ENCODE measurements at places on chromosomes 7 and 10.
A peak's percentile ranks its signal among the peaks of the same experiment; 100 is the strongest.

DNA sequence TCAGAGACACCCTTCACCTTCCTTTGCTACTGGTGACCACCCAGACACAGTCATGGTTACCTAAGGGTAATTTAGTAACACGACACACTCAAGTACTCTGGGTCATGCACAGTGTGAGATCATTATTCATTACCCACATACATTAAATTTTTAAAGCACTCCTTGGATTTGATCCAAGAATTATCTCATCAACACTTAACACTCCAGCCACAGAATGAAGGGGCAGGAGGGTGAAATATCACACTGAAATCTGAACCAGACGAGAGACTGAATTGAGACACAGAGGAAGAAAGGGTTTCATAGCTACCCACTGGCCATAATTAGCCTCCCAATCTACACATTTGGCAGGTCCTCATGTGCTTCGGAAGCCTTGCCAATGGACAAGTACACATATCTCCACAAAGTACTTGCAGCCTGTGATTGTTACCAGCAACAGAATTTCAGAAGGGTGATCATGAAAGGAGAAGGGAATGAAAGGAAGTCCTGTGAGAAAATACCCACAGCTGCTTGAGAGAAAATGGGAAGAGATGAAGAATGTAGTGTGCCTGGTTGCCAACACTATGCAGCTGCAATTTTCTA is 189.3 kb downstream of the POLR1F start:
- DNase-seq: no peak

DNA sequence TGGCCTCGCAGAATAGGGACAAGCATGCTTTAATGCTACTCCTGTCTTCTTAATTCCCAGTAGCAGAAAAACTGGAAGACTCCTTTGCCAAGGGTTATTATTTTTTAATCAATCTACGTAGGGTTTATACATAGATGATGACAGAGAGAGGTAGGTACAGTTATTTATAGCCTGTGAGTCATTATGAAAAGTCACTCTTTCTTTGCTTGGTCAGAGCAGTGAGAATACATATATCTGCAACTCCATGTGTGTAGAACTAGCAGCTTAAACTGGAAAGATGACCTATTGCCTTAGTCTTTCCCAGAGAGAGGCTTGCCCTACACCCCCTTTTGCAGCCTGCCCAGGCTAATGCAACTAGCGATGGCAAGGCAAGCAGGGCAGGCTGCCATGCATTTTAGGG is 1050.6 kb downstream of the NRG3 start:
- DNase-seq: peak; percentile 29

DNA sequence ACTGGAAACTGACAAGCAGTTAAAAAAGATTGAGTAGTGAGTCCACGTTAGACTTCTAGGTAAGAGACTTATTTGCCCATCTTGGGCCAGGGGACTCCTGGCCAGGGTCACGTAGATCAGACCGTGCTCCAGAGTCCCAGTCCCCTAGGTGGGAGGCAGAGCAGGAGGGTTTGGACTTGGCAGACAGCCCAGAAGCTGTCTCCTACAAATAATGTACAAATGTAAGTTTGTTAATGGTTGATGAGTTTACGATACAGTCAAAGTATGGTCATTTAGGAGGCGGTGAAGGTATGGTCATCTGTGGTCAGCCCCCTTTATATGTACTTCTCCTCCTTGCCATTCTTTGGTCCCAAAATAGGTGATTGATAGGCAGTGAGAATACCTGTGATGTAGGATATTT is 28.2 kb downstream of the INPP5F start:
- no peak for DNase-seq

- DNase-seq: peak; percentile 43
Measured at GRCh38 chr10:122113945-122114747, 125.2 kb downstream of the TACC2 start.

DNA sequence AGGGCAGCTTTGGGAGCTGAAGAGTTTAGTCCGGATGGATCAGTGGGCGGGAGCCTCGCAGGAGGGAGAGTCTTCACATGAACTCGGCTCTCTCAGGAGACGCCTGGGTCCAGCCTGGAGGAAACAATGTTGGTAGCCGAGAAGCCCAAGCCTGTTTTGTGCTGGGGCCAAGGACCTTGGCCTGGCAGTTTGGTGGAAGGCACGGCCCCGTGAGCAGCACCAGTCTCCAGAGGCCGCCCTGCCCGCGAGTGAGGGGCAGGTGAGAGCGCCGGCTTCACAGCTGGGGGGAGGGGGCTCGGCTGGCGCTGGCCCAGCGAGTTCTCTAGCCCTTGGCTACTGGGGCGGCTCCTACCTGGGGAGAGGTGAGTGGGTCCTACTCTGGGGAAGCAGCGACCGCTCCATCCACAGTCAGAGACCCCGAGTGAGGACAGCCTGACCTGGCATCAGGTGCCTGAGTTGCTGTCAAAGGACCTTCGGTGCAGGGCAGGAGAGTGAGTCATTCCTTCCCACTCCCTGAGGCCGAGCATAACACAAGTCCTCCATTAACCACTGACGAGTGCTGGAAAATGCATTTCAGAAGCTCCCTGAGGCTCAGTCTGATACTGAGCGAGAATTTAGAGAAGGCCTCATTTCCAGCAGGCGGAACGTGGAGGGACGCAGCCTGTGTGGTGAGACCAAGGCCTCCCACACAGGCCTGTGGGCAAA is 89.3 kb upstream of the DIP2C start:
- no peak for DNase-seq

DNA sequence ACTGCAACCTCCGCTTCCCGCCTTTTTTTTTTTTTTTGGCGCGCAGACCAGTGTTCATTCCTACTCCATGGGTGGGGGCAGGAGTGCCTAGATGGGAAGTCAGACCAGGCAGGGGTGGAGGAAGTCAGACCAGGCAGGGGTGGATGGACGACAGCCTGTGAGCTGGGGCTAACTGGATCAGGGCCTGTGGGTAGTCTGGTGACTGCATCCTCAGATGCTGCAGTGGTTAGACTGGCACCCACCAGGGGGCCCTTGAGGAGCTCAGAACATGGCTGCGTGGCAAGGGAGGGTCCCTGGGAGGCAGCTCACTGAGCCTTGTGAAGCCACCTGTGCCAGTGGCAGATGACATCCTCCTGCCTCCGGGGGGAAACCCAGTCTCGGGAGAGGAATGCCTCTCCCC is 35.1 kb downstream of the RCC1L start:
- no peak for DNase-seq

DNA sequence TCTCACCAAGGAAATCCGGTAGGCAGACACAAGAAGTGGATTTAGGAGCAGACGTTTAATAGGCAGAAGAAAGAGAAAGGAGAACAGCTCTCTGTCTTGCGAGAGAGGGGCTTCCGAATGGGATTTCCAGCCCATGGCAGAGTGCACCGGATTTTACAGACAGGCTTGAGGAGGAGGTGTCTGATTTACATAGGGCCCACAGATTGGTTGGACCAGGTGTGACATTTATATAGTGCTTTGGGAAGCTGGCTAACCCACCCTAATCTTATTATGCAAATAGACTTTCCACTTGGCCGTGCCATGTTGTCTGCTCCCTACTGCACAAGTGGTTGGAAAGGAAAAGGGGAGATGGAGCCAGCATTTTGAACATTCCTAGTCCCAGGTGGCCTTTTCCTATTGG is 57.8 kb downstream of the ANKMY2 start:
- no peak for DNase-seq

- DNase-seq: no peak
Measured at GRCh38 chr10:45425621-45426563, 51.9 kb downstream of the ALOX5 start.

DNA sequence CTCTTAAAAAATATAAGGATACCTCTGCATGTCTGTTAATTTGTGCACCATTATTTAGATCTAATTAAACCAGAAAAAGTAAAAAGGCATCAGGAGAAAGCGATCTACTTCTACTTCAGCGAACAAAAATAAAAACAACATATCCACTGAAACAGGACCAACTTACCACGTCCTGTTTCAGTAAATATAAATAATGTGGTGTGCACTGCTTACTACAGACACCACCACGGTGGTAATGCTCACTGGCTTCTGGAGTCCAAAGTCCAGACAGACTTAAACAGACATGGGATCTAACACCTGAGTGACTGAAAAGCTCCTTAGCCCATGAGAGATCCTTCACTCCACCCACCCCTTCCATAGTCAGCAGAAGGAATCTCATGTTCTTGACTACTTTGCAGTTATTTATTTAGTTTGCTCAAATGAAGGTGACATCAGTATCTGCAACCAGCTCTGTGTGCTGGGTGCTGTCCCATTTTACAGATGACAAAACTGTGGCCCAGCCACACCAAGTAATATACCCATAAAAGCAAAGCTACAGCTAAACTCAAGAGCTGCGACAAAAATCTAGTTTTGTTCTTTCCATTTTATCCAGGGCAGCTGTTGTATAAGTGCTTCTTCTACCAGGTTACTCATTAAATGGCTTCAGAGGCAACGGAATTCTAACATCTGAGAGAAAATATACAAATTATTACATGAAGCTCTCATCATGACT is 62.1 kb upstream of the NCAPG2 start:
- DNase-seq: no peak

GRCh38 chr7:3065724-3066143 is 22.1 kb upstream of the CARD11 start:
- DNase-seq: peak; percentile 11

DNA sequence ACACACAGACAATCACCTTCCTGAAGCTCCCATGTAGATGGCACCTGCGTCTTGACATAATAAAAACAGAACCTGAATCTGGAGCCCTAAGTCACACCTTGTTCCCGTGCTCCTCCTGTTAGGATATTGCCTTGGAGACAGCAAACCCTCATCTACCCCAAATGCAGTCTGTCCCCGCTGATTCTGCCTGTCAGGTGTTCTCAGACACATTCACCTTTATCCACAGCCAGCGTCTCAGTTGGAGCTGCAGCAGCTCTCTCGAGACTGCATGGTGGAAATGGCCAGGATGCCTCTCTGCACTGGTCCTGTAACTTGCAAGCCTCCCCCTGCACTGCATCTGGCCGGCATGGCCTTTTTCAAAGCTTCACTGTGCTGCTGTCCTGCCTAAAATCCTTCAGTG is 218.0 kb upstream of the ZNF32 start:
- no peak for DNase-seq

- no peak for DNase-seq
Measured at GRCh38 chr7:85522070-85522469, 335.2 kb upstream of the SEMA3D start.

- DNase-seq: no peak
Measured at GRCh38 chr7:142114207-142114606, 2.7 kb downstream of the MGAM2 start.

DNA sequence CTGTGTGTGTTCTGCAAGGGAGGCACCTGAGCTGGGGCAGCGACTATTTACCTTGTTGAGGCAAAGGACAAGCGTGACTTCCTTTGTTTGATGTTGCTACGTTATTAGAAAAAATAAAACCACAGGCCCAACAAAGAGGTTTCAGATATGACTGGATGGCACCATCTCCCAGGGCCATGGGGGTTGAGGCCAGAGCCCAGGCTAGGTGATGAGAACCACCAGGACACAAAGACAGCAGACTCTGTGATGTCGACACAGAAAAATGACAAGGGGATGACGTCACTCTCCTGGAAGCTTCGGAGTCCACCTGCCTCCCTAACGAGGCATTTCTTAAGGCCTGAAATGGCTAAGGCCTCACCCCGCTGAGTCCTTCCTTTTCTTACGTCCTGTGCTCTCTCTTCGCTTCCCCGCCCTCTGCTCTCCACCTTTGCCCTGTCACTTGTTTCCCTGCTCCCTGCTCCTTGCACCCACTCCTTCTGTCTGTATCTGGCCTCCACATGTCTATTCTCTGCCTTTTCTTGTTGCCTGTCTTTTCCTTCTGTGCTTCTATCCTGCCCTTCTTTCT is 83.0 kb upstream of the ADRB1 start:
- no peak for DNase-seq

- DNase-seq: peak; percentile 9
Measured at GRCh38 chr7:124101173-124101768, 68.4 kb upstream of the TMEM229A start.

- peak; percentile 11 for DNase-seq
Measured at GRCh38 chr10:34996843-34997242, 93.3 kb downstream of the CUL2 start.

DNA sequence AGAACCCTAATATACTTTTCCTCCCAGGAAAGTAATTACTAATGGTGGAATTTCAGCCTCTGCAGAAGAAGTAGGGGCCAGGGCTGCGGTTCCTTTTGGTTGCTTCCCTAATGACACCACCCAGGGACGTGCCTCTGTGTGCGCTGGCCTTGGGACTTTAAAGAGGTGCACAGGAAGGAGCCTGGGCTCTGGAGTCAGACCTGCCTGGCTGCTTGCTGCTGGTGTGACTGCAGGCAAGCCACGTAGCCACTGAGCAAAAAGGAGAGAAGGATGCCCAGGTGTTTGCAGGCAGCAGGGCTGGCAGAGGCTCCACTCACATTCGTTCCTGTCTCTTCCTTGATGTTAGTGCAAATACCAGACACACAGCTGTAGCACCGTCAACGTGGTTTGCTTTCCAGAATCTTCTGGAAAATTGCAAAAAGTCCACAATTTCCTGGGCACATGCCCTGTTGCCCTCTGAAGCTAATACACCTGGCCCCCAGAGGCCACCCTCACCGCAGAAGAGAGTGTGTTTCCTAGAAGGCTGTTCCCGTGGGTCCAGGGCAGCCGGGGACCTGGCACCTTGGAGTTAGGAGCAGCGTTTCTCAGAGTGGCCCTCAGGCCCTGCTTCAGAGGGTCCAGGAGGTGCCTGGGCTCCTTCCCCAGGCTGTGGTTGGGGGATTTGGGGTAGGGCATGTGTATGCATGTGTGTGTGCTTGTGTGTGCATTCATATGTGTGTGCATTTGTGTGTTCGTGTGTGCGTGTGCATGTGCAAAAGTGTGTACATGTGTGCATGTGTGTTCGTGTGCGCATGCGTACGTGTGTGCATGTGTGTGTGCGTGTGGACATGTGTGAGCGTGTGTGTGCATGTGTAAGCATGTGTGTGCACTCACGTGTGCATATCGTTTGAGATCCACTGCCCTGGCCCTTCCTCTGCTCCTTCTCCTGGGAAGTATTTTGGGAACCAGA is 12.8 kb upstream of the PRKAG2 start:
- no peak for DNase-seq

DNA sequence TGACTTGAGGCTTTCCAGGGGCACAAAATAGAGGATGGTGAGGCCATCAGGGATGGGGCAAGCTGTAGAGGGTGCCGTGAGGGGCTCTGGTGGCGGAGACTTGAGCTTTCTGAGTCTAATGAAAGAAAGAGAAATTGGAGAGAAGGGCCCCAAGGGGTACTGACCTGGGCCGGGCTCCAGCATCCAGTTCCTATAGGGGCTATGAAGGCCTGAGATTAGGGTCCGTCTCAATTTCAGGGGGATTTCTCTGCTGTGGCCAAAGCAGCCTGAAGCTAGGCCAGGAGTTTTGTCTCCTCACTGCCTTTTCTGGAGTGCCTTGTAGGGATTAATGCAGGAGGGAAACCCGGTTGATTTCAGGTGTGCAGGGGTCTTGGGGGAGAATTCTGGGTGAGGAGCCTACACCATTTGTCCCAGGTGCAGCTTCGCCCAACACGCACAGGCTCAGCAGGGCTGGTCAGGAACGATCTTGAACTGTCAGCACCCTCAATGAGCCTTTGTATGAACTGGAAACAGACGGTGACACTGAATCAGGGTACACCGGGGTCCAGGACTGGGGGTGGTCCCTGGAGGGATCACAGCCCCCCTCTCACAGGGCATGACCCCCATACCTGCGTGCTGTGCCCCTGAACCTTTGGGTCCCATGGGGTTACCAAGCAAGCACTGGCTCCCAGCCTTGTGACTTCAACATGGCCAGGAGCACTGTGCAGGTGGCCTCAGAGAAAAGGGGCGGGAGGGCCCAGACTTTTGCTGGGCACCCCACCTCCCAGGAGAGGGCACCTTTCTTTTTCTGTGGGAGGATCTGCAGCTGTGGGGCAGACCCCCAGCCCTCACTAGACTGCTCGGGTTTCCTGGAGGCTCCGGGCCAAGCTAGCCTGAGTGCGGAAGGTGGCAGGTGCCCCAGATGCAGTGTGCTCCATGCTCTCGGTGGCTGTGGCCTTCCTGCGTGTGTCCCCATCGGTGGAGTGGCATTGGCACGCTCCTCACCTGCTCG is 122.9 kb upstream of the RET start:
- DNase-seq: no peak
